ENCODE measurements at places on chromosomes 5 and 9. TPM values are rescaled to one million over a fixed set of nuclear protein-coding genes. Genes with fewer than 3 reads are reported as not detected.

Gene NTRK2
- total RNA-seq, result not detected

- no peak overlapping the region for H3K4me3 ChIP-seq
- H3K27ac ChIP-seq, result no peak overlapping the region
- DNase-seq, result no peak
- H3K4me1 ChIP-seq, result no peaks in the 10 kb centered on the region
Measured at GRCh38 chr5:965604-966344, 42.8 kb upstream of the NKD2 start.

GRCh38 chr5:93078082-93079038 lies 502.7 kb downstream of the NR2F1-AS1 start:
- H3K4me3 ChIP-seq, result no peak overlapping the region
- DNase-seq, result no peak
- no peak overlapping the region for H3K27ac ChIP-seq
- H3K36me3 ChIP-seq, result no peaks in the 10 kb centered on the region

Gene BDP1
- 29.2 TPM for total RNA-seq

DNA sequence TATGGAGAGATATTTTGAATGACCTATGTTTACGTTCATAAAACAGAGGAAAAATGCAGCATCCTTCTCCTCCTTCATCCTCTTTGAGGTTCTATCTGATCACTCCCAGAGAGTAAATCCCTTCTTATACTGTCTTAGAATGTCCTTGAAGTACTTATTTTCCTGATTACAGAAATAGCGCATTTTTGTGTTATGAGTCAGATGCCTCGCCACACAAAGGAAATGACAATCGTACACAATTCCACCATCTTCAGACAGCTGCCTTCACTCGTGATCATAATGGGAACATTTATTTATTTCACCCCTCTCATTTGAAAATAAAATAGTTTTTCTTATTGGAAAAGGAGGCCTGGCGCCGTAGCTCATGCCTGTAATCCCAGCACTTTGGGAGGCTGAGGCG lies 2.4 kb upstream of the GLT6D1 start:
- no peaks in the 10 kb centered on the region for H3K4me1 ChIP-seq
- no peak for DNase-seq
- H3K27ac ChIP-seq, result no peak overlapping the region
- no peak overlapping the region for H3K4me3 ChIP-seq
- H3K36me3 ChIP-seq, result peaks cover 21% of the 10 kb centered on the region

Gene PRR16
- 0.13 TPM for total RNA-seq

GRCh38 chr9:70315389-70315788 lies 56.6 kb downstream of the SMC5 start:
- no peak overlapping the region for H3K4me3 ChIP-seq
- no peaks in the 10 kb centered on the region for H3K4me1 ChIP-seq
- H3K27me3 ChIP-seq, result no peaks in the 10 kb centered on the region
- H3K27ac ChIP-seq, result no peak overlapping the region
- H3K36me3 ChIP-seq, result peaks cover 15% of the 10 kb centered on the region

DNA sequence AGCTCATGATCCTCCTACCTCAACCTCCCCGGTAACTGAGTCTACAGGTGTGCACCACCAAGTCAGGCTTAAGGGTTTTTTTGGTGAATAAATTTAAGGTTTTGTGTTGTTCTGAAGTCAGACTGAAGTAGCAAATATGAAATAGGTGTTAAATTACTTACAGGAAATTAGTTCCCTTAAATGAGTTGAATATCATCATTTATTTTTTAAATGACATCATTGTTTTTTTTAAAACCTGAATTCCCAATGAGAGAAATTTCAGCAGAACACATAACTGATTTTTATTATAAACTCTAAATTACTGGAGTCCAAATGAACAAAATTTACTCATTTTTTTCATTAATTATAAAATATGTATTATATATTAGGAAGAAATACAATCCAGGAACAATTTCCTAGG lies 33.0 kb upstream of the NRG2 start:
- DNase-seq, result no peak
- no peaks in the 10 kb centered on the region for H3K4me1 ChIP-seq
- no peak overlapping the region for H3K4me3 ChIP-seq
- no peak overlapping the region for H3K27ac ChIP-seq

Gene GZMA
- not detected for total RNA-seq

- no peaks in the 10 kb centered on the region for H3K36me3 ChIP-seq
- H3K27ac ChIP-seq, result no peak overlapping the region
- H3K4me1 ChIP-seq, result peaks cover 6% of the 10 kb centered on the region
- no peaks in the 10 kb centered on the region for H3K27me3 ChIP-seq
- DNase-seq, result no peak
Measured at GRCh38 chr5:155270725-155271124, 257.2 kb downstream of the KIF4B start.

Gene CHSY3
- total RNA-seq, result 0.37 TPM

Data from H9 (cell line).